Spinal cord (tissue), 10 donors: ENCODE measurements at places on chromosomes 4 and X.

GRCh38 chrX:16528620-16529019, 121.3 kb upstream of the S100G start:
- DNase-seq = no peak

- DNase-seq = no peak
Measured at GRCh38 chr4:111945014-111945413, 200.2 kb upstream of the FAM241A start.

GRCh38 chrX:68304602-68305001, 128.7 kb downstream of the OPHN1 start:
- DNase-seq = no peak

GRCh38 chrX:19960913-19961312, 29.9 kb downstream of the BCLAF3 start:
- DNase-seq = no peak

GRCh38 chrX:68647156-68647957, at the start of gene STARD8:
STARD8 (plus strand) TSS chrX:68647666; CDS start chrX:68647883, 217 bp downstream.
- peak; percentile 58 for DNase-seq

GRCh38 chrX:138229718-138230117, 481.8 kb downstream of the FGF13 start:
- DNase-seq = no peak

DNA sequence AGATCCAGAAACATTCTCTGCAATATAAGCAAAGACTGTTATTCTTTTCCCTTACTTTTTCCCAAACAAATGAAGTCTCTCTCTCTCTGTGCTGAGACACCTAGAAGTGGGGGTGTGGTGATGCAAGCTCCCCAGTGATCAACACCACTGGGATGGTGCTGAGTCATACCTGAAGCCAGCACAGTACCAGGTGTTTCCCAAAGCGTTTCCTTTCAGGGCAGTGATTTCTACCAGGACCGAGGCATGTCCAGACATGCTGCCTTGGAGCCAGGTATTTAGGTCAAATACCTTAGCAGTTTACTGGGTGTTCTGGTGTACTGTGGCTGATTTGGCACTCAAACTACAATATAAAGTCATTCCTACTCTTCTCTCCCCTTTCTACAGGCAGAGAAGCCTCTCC, 726.5 kb downstream of the FAM133A start:
- no peak for DNase-seq

DNA sequence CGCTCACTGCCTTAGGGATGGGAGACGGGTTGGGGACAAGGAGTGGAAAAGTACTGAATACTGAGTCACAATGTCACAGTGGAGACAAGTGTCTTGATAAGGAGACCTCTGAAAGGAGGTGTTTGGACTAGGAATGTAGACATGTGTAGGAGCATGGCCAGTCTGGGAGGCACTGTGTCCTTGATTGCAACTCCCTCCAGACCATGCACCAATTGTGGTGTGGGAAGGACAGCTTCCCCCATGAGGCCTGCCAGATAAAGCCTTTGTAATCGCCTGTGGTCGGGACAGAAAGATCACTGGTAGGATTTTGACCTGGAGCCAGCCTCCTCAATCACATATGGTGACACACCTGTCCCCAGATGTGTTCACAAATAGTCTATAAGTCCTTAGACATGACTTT, 64.1 kb downstream of the USP38 start:
- DNase-seq = no peak

DNA sequence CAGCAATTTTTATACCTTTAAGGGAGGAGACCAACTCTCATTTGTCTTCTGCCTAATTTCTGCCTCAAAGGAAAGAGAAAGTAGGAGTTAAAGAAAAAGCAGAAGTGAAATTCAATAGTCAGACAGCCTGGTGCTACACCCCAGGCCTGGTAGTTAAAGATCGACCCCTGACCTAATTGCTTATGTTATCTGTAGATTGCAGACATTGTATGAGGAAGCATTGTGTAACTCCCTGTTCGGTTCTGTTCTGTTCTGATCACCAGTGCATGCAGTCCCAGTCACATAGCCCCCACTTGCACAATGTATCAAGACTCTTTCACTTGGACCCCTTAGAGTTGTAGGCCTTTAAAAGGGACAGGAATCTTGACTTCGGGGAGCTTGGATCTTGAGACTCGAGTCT, 335.9 kb upstream of the AR start:
- DNase-seq = no peak

GRCh38 chr4:167105857-167106256, 128.4 kb downstream of the SPOCK3 start:
- DNase-seq = no peak

GRCh38 chr4:141467225-141467624, 169.2 kb upstream of the IL15 start:
- no peak for DNase-seq

GRCh38 chrX:107726816-107727534, 48.6 kb downstream of the TSC22D3 start:
- no peak for DNase-seq

GRCh38 chrX:46673620-46674359, 85.1 kb downstream of the SLC9A7 start:
- DNase-seq = no peak

- DNase-seq = no peak
Measured at GRCh38 chr4:26322346-26322745, 1.5 kb downstream of the RBPJ start.

GRCh38 chr4:84895283-84895682, 71.2 kb downstream of the WDFY3 start:
- DNase-seq = no peak

- no peak for DNase-seq
Measured at GRCh38 chr4:110654254-110654635, 31.4 kb upstream of the PITX2 start.

GRCh38 chr4:143405075-143405730, 68.5 kb downstream of the GAB1 start:
- DNase-seq = no peak

DNA sequence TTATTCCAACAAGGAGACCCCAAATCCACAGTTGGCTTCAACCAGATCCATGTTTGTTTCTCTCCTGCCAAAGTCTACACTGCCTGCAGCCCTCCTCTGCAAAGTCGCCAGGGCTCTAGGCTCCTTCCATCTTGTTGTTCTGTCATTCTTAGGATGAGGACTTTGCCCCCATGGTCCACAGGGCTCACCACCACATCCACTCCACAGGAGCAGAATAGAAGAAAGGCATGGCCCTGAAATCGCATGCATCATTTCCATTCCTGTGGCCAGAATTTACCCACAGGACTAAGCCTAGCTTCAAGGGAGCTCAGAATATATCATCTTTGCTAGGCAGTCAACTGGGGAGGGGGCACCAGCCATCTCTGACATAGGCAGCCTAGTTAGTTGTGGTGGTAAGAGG, 254.7 kb downstream of the FBXW7 start:
- DNase-seq = no peak

DNA sequence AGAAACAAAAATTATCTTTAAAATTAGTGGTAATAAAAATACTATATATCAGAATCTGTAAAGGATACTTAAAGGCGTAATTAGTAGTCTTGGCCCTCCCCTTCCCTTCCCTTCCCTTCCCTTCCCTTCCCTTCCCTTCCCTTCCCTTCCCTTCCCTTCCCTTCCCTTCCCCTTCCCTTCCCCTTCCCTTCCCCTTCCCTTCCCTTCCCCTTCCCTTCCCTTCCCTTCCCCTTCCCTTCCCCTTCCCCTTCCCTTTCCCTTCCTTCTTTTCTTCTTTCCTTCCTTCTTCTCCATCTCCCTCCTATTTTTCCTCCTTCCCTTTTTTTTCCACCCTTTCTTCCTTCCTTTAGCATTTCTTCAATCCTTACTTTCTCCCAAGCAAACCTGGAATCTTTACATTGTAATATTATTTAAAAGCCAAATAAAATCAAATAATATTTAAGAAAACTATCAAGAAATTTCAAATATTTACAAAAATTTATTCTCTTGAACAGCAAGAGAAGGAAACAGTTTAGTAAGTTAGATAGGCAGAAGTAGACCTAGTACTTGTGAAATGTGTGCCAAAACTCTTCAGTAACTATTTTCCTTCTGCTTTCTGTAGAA, 379.8 kb upstream of the ATOH1 start:
- no peak for DNase-seq

- no peak for DNase-seq
Measured at GRCh38 chr4:88002786-88003185, 4.6 kb upstream of the PKD2 start.

GRCh38 chr4:40630335-40631021, 814 bp upstream of the RBM47 start:
- no peak for DNase-seq

DNA sequence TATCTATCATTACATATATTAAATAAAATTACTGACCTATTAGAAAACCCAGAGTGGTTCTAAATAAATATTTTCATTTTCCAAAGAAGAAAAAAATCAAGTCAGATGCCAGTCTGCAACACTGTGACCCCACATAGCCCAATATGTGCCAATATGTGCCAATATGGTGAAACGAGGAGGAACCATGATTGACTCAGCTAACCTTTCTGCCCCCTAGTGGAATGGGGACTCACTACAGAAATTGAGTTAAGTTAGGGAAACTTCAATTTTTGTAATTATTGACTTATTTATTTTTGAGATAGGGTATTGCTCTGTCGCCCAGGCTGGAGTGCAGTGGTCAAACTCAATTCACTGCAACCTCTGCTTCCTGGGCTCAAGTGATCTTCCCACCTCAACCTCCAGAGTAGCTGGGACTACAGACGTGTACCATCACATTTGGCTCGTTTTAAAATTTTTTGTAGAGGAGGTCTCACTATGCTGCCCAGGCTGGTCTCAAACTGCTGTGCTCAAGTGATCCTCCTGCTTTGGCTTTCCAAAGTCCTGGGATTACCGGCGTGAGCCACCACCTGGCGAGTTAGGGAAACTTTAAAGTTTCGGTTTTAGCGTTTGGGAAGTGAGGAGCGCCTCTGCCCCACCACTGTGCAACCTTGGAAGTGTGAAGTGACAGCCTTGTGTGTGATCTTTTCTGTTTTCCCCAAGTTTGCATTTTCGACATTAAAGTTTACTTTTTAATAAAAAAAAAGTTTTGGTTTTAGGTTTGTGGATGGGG, 116.8 kb upstream of the SHISA3 start:
- no peak for DNase-seq

DNA sequence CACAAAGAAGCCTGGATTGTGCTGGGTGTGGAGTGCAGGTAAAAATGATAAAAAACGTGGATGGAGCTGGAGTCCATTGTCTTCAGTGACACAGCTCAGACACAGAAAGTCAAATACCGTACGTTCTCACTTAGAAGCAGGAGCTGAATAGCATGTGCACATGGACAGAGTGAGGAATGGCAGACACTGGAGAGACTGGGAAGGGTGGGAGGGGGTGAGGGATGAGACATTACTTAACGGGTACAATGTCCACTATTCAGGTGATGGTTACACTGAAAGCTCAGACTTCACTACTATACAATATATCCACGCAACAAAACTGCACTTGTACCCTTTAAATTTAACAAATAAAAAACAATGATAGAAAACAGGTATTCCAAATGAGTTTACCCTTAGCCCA, 18.1 kb upstream of the IRAK1 start:
- DNase-seq = no peak

- DNase-seq = no peak
Measured at GRCh38 chr4:48483006-48483776, at the start of gene SLC10A4. SLC10A4 (plus strand) TSS chr4:48483343; CDS start chr4:48483562, 219 bp downstream.

DNA sequence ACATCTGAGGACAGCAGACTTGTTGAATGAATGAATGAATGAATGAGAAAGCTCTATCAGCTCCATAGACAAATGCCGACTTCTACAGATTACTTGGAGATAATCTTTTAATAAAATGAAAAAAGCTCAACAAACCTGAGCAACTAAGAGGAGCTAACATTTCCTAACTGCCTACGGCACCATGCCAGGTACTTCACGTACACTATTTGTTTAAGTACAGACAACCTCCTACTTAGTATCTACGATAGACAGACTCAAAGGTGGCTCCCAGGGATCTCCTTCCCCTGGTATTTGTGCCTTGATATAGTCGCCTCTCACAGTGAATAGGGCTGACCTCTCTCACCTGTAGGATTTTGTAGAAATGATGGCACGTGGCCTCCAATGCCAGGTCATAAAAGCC, 412.2 kb upstream of the FAT1 start:
- no peak for DNase-seq
